Left hindlimb (tissue), 1 donor: ENCODE measurements at places on chromosomes 7 and 10.
A peak's percentile ranks its signal among the peaks of the same experiment; 100 is the strongest.

- DNase-seq = no peak
Measured at GRCh38 chr10:51961401-51961800, 262.0 kb upstream of the CSTF2T start.

GRCh38 chr10:110083884-110084283 lies 76.1 kb downstream of the ADD3 start:
- no peak for DNase-seq

- DNase-seq = no peak
Measured at GRCh38 chr10:119466076-119466475, 76.4 kb downstream of the RGS10 start.

- DNase-seq = no peak
Measured at GRCh38 chr7:3029138-3029537, 14.5 kb downstream of the CARD11 start.

DNA sequence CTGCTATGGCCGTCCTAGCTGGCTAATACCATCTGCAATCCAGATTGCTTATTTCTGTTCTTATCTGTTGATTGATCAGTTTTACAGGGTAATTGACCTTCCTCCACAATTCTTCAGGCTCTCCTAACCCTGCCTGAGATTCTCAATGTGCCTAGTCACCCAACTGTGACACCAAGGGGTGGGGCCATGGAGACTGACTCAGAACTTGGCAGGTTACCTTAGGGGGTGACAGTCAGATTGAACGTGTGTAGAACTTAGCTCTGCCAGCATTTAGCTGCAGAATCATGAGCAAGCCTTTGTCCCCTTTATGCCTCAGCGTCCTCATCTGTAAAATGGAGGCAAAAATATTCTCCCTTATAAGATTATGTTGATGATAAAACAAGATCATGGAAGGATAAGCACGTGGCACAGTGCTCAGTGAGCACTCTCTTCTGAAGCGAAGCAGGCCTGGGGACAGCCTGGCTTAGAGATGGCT lies 19.1 kb upstream of the LEP start:
- DNase-seq = no peak

- no peak for DNase-seq
Measured at GRCh38 chr7:101935521-101936141, 118.2 kb downstream of the CUX1 start.

GRCh38 chr10:91050371-91051034 lies 129.6 kb upstream of the ANKRD1 start:
- no peak for DNase-seq

- DNase-seq = no peak
Measured at GRCh38 chr10:53432035-53432434, 659.5 kb upstream of the MBL2 start.

- no peak for DNase-seq
Measured at GRCh38 chr7:35726654-35727053, 31.7 kb upstream of the HERPUD2 start.

DNA sequence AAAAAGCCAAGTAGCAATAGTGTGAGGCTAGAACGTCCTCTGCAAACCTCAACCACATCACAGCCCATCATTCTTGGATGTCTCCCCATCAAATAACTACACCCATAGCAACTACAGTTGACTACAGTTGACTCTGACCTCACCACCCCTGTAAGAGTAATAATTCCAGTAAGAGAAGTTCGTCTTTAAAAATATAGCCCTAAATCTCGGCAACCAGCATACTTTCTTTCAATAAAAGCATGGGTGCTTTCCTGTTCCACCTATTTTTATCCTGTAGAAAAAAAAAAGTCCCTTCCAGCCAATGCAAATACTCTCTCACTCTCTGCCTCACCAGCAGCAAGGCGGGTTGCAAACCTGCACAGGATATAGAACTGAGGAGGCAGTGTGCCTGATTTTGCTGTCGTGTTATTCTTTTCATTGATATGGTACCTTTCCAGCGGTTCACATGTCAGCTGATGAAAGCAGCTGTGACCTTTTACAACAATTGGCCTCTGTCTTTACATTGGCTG lies 187.5 kb upstream of the NFE2L3 start:
- DNase-seq = no peak

- DNase-seq = no peak
Measured at GRCh38 chr10:92082583-92083280, 159.2 kb downstream of the BTAF1 start.

GRCh38 chr10:132102071-132102716 lies 36.4 kb downstream of the JAKMIP3 start:
- DNase-seq = no peak

GRCh38 chr7:83532219-83532618 lies 116.7 kb downstream of the SEMA3E start:
- no peak for DNase-seq

DNA sequence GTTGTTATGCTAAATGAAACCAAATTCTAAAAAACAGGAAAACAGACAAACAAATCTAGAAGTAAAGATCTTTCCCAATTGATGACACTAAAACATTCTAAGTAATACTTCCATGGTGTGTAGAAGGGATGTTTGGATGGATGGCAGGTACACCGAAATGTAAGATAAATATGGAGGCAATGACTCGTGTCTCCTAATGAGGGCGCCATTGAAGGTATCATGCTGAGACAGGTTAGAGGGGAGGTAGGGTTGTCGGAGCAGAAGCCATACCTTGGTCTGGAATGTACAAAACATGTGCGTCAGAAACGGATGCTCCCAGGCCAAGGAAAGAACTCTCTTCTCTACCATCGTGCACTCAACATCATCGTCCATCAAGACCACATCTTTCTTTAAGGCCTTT lies 101.4 kb downstream of the PRKCQ start:
- DNase-seq = no peak

- no peak for DNase-seq
Measured at GRCh38 chr7:18639711-18640110, 144.2 kb downstream of the HDAC9 start.

DNA sequence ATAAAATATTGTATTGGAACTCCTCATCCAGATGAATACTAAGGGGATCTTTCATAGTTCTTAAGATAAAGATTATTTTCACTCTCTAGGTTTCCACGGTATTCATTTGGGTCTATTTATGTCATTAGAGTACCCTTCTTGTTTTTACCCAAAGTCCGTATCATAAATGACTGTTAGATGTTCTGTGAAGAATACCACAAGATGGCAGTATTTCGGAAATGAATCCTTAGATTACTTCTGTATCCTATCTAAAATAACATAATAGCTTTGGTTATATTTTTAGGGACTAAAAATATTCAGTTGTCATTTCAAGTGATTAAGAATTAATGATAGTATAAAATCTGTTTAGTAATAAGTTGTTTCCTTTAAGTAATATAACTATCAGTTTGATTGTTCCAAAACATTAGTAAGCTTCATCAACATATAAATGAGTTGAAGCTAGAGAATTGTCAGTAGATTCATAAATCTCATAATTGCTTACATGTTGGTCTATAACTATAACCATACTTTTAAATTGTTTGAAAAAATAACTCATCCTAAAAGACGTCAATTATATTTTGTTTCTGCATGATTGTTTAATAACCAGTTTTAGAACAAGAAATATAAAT lies 337.5 kb upstream of the KCND2 start:
- no peak for DNase-seq

GRCh38 chr10:30365278-30365677 lies 16.2 kb upstream of the MTPAP start:
- DNase-seq = no peak

GRCh38 chr7:1007901-1008300 lies 24.9 kb downstream of the CYP2W1 start:
- DNase-seq = no peak

DNA sequence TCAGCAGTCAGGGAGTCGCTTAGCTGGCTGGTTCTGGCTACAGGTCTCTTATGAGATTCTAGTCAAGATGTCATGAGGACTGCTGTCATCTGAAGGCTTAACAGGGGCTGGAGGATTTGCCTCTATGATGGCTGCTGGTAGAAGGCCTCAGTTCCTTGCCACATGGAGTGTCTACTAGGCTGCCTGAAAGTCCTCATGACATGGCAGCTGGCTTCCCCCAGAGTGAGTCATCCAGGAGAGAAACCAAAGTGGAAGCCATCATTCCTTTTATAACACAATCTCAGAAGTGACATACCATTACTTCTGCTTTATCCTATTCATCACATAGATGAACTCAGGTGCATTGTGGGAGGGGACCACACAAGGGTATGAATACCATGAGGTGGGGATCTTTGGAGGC lies 75.1 kb downstream of the EXOC6 start:
- no peak for DNase-seq

GRCh38 chr7:123999703-124000102 lies 33.2 kb downstream of the TMEM229A start:
- DNase-seq = no peak

GRCh38 chr10:93061594-93062513 lies 1.3 kb downstream of the CYP26C1 start:
- DNase-seq = peak; percentile 30

DNA sequence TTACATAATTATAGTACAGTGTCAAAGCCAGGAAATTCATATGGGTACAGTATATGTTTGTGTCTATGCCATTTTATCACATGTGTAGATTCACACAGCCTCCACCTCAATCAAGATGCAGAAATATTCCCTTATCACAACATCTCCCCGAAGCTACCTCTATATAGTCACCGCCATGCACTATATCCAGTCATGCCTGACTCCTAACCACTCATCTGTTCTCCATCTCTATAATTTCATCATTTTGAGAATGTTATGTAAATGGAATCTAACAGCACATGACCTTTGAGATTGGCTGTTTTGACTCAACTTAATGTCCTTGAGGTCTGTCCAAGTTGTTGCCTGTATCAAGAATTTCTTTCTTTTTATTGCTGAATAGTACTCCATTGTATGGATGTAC lies 22.3 kb upstream of the SLC25A13 start:
- DNase-seq = no peak

DNA sequence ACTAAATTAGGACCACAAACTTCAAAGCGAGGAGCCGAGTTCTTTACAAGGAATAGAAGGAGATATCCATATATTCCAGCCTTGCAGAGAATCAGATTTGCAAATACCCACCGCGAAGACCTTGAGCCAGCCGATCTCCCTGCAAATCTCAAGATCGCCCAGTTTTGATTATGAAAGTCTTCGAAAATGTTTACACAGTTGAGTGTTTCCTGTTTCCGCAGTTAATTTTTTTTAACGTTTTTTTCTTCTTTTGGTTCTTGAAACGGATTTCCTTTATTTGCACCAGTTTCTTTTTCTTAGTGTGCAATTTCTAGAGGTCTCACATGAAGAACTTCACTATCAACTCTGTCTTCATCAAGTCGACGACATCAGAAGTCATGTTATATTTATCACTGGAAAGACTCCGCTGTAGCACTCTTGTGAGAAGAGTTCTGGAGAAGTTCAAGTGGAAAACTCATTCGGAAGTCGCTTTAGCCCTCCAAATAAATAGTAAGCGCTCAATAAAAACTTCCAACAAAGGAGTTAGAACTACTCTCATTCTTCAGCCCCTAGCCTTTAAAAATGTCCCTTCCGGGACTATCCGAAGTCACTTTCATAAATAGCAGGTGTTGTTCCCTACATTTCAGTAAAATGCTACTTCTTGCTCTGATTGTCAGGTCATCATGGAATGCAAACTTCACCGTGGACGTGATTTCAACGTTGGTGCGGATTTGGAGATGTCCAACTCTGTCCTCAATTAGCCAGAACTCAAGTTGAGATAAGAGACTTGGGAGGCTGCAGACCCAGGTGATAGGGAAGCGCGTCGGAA lies 11.9 kb upstream of the SPAG6 start:
- no peak for DNase-seq

GRCh38 chr7:12607134-12607533 lies 36.6 kb downstream of the SCIN start:
- DNase-seq = no peak

- no peak for DNase-seq
Measured at GRCh38 chr10:116861796-116862195, 12.5 kb downstream of the ENO4 start.

GRCh38 chr10:122140461-122140902 lies 130.6 kb upstream of the BTBD16 start:
- DNase-seq = no peak

GRCh38 chr7:28348636-28349035 lies 63.7 kb upstream of the CREB5 start:
- peak; percentile 43 for DNase-seq

DNA sequence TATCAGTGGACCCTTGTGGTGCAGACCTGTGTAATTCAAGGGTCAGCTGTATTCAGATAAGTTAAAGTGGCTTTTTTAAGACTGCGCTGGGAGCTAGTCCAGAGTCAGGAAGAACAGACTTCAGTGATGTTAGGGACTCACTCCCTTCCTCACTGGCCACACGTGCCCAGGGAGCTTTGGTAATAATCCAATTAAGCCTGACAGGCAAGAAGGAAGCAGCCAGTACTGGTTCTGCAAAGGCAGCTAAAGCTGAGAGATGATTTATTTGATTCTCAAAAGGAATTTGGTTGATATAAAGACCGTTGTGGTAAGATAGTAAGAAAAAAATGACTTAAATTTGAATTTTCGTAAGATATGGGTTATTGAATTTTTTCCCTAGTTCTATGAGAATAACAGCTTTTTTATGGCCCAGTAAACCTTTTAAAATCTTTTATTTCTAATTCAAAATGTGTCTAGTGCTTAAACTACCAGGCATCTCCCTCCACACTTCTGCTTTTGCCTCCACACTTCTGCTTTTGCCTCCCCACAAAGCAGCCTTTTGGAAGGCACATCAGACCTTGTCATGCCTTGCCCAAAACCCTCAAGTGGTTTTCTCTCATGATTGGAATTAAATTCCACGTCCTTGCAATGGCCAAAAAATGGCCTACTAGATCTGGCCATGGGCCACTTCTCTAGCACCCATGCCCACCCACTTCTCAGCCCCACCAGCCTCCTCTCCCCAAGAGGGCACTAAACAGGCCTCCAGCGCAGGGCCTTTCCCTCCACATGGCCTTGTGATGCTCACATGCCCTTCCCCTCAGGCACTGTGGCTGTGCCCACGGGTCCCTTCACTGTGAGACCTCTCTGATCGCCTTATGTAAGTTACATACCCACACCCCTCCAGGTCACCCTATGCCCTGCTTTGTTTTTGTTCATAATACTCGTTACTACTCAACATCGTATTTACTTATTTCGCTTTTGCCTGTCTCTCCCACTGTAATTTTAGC lies 92.5 kb downstream of the POU6F2 start:
- DNase-seq = no peak

DNA sequence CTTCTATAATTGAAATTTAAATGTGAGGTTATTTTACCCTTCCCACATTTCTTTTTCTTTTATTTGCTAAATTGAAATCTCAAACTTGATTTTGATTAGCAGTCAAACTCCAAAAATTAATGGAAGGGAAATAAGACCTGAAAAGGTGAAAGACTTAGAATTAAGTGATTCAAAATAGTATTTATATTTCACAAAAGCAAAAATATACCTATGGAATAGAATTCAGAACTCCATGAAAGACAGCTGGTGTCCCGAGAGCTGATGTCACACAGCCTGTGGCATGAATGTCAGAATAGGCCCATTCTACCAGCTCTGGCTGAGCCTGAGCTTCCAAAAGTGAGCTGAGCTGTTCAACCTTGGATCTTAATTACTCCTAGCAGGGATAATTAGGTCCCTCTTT lies at the start of gene FAM24A:
TSS of gene FAM24A (plus strand) at position 301 of the 400 bp plus-strand sequence. CDS start 1,025 bp downstream, outside the sequence.
- no peak for DNase-seq

GRCh38 chr10:109062371-109062770 lies 860.9 kb downstream of the XPNPEP1 start:
- no peak for DNase-seq

GRCh38 chr10:10892290-10892875 lies 125.3 kb upstream of the CELF2 start:
- no peak for DNase-seq
